ENCODE measurements at places on chromosomes 2 and 18. TPM values are rescaled to one million over a fixed set of nuclear protein-coding genes. Genes with fewer than 3 reads are reported as not detected.

The ZC3H6 gene
- 2.2 TPM for total RNA-seq

The NEU4 gene
- total RNA-seq: not detected

The TRIM54 gene
- total RNA-seq: 3.1 TPM

The KRTCAP3 gene
- 0.49 TPM for total RNA-seq

The TMEM37 gene
- 0.49 TPM for total RNA-seq

The TSHZ1 gene
- total RNA-seq: 6.5 TPM

The WDCP gene
- 14.4 TPM for total RNA-seq

The SCN7A gene
- not detected for total RNA-seq

The RSAD2 gene
- 5.3 TPM for total RNA-seq

The ACOXL gene
- total RNA-seq: 0.06 TPM

The DSG2 gene
- 5.9 TPM for total RNA-seq

The RGPD4 gene
- not detected for total RNA-seq

The MYCN gene
- total RNA-seq: 6.2 TPM

The CYS1 gene
- not detected for total RNA-seq

The LRATD1 gene
- 2.1 TPM for total RNA-seq

The CFAP65 gene
- total RNA-seq: not detected

The LCT gene
- total RNA-seq: not detected

The FEZ2 gene
- total RNA-seq: 126 TPM

The VAMP5 gene
- 129 TPM for total RNA-seq

The ALPP gene
- total RNA-seq: not detected

The C2orf72 gene
- total RNA-seq: 0.16 TPM

The EDAR gene
- total RNA-seq: not detected

The ANKRD30BL gene
- not detected for total RNA-seq

The NFATC1 gene
- 4.2 TPM for total RNA-seq

The ARHGEF4 gene
- total RNA-seq: 1.0 TPM

The TMEM163 gene
- 0.16 TPM for total RNA-seq

The KCNE4 gene
- 0.65 TPM for total RNA-seq

The LONRF2 gene
- not detected for total RNA-seq

The CFC1 gene
- total RNA-seq: not detected

The HS1BP3 gene
- total RNA-seq: 20.6 TPM

The TUBA3E gene
- total RNA-seq: not detected

The CDH2 gene
- total RNA-seq: 4.7 TPM

The KIF1A gene
- total RNA-seq: not detected

The COLEC11 gene
- 0.57 TPM for total RNA-seq

The ARL4C gene
- 4.5 TPM for total RNA-seq

The MYL1 gene
- total RNA-seq: not detected

The SGPP2 gene
- total RNA-seq: not detected

All from bladder microvascular endothelial cell (primary cell).